ENCODE measurements at places on chromosomes 6 and 20. TPM values are rescaled to one million over a fixed set of nuclear protein-coding genes. Genes with fewer than 3 reads are reported as not detected.

Gene ACOT8
- 16.9 TPM for polyA plus RNA-seq

Gene GINS1
- 9.7 TPM for polyA plus RNA-seq

Gene SLC44A4
- 0.17 TPM for polyA plus RNA-seq

Gene PCSK2
- polyA plus RNA-seq = 1.2 TPM

Gene DLGAP4
- polyA plus RNA-seq = 52.2 TPM

Gene TRIM31
- polyA plus RNA-seq = not detected

Gene PROKR2
- not detected for polyA plus RNA-seq

Gene SFTA2
- polyA plus RNA-seq = not detected

Gene ECT2L
- polyA plus RNA-seq = 0.18 TPM

Gene DTNBP1
- polyA plus RNA-seq = 18.3 TPM

Gene OOEP
- 0.16 TPM for polyA plus RNA-seq

DNA sequence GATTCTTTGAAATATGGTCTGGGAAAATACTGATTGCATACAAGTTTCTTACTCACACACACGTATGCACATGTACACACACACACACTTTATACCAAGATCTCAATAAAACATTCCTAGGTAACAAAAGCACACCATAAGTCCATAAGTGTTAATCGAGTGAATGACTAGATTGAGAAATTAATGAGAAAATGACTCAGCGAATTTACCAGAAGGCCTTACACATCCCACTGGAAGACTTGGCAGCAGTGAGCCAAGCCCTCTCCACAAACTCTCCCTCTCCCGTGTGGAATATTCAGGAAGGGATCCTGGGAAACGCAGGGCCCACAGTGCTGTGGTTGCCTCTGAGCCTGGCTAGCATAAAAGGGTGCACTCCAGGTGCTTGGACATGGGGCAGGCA is 227.2 kb downstream of the LY86 start:
- no peak for DNase-seq
- peaks cover 8% of the 10 kb centered on the region for H3K4me1 ChIP-seq
- no peak overlapping the region for H3K27ac ChIP-seq

DNA sequence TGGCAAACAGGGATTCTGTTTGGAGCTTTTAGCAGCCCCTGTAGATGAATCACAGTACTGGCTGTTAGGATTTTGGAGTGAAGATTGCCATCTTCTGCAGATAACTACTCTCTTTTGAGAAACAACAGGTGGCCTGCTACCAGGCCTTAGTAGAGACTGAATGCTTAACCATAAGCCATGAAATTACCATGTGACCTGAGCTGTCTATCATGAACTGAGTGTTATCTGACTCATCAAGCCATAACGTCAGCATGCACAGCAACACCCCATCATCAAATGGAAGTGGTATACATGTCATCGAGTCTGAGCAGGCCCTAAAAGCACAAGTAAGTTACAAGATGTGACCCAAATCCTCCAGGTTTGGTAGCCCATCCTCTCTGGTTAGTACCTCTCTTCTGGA is 132.6 kb downstream of the GPR63 start:
- no peak overlapping the region for H3K27ac ChIP-seq
- no peak overlapping the region for H3K4me3 ChIP-seq
- no peaks in the 10 kb centered on the region for H3K27me3 ChIP-seq
- H3K4me1 ChIP-seq = no peaks in the 10 kb centered on the region

DNA sequence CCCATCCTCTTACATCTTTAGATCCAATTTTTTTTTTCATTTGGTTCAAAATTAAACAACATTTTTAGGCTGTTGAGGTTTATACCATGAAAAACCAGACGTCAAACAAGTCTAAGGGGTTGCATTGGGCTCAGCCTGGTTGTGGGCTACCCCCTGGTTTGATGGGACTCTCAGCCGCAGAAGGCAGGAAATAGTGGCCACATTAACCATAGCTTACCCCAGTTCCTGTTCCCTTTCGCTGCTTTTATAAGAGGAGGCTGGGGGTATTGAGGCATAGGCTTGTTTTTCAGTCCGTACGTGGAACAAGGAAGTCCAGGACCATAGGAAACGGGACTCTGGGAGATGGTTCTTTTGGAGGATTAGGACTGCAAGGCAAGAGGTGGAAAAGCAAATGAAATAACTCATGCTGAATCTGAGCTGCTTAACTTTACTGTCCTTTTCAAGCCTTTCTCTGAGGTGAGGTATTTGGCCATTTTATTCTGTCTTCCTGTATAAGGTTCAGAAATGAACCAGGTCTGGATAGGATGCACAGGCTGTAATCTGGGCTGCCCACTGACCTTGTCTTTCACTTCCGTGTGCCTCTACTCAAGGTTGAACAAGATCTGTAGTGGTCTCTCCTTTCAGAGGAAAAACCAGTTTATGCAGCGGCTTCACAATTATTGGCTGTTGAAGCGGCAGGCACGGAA is 7.7 kb downstream of the BRPF3 start:
- DNase-seq = no peak
- H3K27me3 ChIP-seq = no peaks in the 10 kb centered on the region
- no peak overlapping the region for H3K27ac ChIP-seq
- H3K4me3 ChIP-seq = no peak overlapping the region
- no peaks in the 10 kb centered on the region for H3K4me1 ChIP-seq
- peaks cover 87% of the 10 kb centered on the region for H3K36me3 ChIP-seq

- H3K36me3 ChIP-seq = peaks cover 19% of the 10 kb centered on the region
- no peaks in the 10 kb centered on the region for H3K27me3 ChIP-seq
- no peak overlapping the region for H3K27ac ChIP-seq
- H3K4me3 ChIP-seq = no peak overlapping the region
Observed at GRCh38 chr20:43699941-43700565, 26.7 kb downstream of the GTSF1L start.

- no peak for DNase-seq
- H3K4me3 ChIP-seq = no peak overlapping the region
- H3K4me1 ChIP-seq = peaks cover under 1% of the 10 kb centered on the region
- H3K27ac ChIP-seq = no peak overlapping the region
Observed at GRCh38 chr6:83702749-83703148, 6.2 kb downstream of the SNAP91 start.

DNA sequence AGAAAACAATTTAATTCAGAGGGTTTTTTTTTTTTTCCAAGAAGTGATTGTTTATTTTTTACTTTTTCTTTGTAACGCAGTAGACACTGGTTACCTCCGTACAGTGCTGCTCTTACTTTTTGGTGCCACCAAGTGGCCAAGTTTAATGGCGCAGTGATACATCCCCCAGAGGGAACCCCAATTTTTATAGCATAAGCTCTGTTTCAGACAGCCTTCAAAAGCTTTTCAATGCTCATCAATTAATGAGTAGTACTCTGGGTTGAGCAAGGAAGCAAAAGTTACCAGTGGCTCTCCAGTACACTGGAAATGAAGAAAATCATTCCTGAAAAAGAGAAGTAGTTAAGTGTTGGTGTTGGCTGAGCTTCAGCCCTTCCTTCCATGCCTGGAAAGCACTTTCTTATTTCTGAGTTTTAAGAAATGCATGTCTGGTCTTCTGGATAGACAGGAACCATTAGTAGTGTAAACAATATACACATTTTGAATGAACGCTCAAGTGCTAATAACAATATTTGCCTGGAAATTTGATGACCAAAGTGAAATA is 129.1 kb upstream of the SMLR1 start:
- no peaks in the 10 kb centered on the region for H3K27me3 ChIP-seq
- H3K4me3 ChIP-seq = no peak overlapping the region
- no peaks in the 10 kb centered on the region for H3K36me3 ChIP-seq
- peak; percentile 55 for DNase-seq
- H3K27ac ChIP-seq = no peak overlapping the region

GRCh38 chr6:89412071-89413005 is at the start of gene RRAGD:
TSS of gene RRAGD (minus strand) at chr6:89412273. CDS start at chr6:89411993, 280 bp downstream.
- peaks cover 13% of the 10 kb centered on the region for H3K27me3 ChIP-seq
- peak within 1 kb of the TSS; percentile 65 for H3K4me3 ChIP-seq
- H3K36me3 ChIP-seq = no peaks in the 10 kb centered on the region
- DNase-seq = peak; percentile 86
- H3K4me1 ChIP-seq = peaks cover 21% of the 10 kb centered on the region
- peak within 1 kb of the TSS; percentile 85 for H3K27ac ChIP-seq

- H3K36me3 ChIP-seq = peaks cover 7% of the 10 kb centered on the region
- H3K27me3 ChIP-seq = no peaks in the 10 kb centered on the region
- H3K4me1 ChIP-seq = peaks cover 7% of the 10 kb centered on the region
- no peak overlapping the region for H3K4me3 ChIP-seq
- no peak overlapping the region for H3K27ac ChIP-seq
- peak; percentile 18 for DNase-seq
Observed at GRCh38 chr6:105270511-105270910, 90.7 kb upstream of the POPDC3 start.

GRCh38 chr20:40470445-40471260 is 218.4 kb downstream of the MAFB start:
- H3K27me3 ChIP-seq = no peaks in the 10 kb centered on the region
- H3K4me1 ChIP-seq = peaks cover 9% of the 10 kb centered on the region

DNA sequence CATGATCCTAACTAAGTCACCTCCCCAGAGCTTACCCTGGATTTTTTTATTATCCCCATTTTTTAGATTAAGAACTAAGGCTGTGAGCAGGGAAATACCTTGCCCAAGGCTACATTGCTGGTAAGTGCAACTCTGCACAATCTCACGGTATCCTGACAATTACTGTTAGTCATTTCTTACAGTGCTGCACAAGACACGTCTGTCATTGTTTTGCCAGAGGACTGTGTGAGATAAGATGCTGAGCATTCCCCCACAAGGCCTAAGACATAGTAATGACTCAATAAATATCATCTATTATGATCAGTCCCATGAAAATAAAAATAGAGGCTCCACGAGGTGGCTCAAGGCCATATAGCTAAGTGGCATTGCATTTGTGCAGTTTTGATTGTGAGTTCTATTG is 21.0 kb downstream of the PFDN4 start:
- H3K4me3 ChIP-seq = no peak overlapping the region
- H3K36me3 ChIP-seq = no peaks in the 10 kb centered on the region
- no peaks in the 10 kb centered on the region for H3K4me1 ChIP-seq
- DNase-seq = no peak

DNA sequence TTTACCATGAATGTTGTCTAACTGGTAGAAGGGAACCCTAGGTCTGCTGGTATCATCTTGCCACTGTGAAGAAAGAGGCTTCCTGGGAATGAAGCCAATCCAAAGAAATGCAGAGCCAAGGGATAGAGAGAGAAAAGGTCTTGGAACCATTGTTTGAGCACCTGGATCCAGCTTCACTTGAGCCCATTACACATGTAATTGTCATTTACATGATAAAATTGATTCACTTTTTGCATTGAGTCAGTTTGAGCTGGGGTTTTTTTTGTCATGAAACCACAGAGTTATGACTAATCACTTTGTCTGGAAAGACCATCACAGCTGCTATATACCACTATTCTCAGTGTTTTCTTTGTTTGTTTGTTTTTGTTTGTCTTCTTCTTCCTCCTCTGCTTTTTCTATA is 112.3 kb downstream of the CBLN4 start:
- no peak overlapping the region for H3K27ac ChIP-seq
- H3K36me3 ChIP-seq = no peaks in the 10 kb centered on the region
- no peaks in the 10 kb centered on the region for H3K4me1 ChIP-seq
- H3K27me3 ChIP-seq = no peaks in the 10 kb centered on the region
- H3K4me3 ChIP-seq = no peak overlapping the region

GRCh38 chr6:54132587-54132986 is 21.3 kb downstream of the MLIP start:
- DNase-seq = no peak
- no peak overlapping the region for H3K4me3 ChIP-seq
- H3K36me3 ChIP-seq = peaks cover 5% of the 10 kb centered on the region
- H3K27me3 ChIP-seq = no peaks in the 10 kb centered on the region
- H3K4me1 ChIP-seq = no peaks in the 10 kb centered on the region
- H3K27ac ChIP-seq = no peak overlapping the region

GRCh38 chr6:167571550-167571949 is 246.7 kb downstream of the TTLL2 start:
- peaks cover 50% of the 10 kb centered on the region for H3K4me1 ChIP-seq
- H3K27ac ChIP-seq = no peak overlapping the region
- H3K27me3 ChIP-seq = peaks cover 7% of the 10 kb centered on the region
- H3K36me3 ChIP-seq = no peaks in the 10 kb centered on the region
- no peak overlapping the region for H3K4me3 ChIP-seq

GRCh38 chr6:134943522-134944111 is 6.3 kb downstream of the ALDH8A1 start:
- H3K27ac ChIP-seq = no peak overlapping the region
- no peaks in the 10 kb centered on the region for H3K36me3 ChIP-seq
- H3K27me3 ChIP-seq = no peaks in the 10 kb centered on the region
- no peaks in the 10 kb centered on the region for H3K4me1 ChIP-seq
- no peak overlapping the region for H3K4me3 ChIP-seq

DNA sequence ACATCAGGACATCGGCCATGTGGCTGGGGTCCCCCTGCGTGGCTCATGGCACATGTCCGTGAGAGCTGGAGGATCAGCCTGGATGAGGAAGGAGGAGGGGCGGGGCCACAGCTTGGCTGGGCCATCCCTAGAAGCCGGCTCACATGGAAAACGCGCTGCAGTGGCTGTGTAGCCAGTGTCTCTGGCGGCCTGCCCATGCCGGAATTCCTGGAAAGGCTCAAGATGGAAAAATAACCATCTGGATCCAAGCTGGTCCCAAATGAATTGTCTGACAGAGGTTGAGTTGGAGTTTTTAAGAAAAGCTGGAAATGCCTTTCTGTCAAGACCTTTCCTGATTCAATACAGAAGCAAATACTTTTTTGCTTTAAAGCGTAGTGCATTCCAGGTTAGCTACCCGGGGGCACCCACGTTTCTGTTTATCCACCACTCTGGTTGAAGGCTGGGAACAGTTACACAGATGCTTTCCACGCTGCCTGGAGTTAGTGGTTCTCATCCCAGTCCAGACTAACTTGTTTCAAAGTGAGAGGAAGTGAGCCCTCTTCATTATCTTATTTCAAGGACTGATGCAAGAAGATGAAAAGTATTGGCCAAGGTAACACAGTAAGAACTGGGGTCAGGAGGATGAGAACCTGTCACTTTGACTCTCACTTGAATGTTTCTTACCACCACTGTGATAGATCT is 99.0 kb downstream of the GMPR start:
- H3K27me3 ChIP-seq = no peaks in the 10 kb centered on the region
- peak overlapping the region; percentile 94 for H3K27ac ChIP-seq
- peaks cover 57% of the 10 kb centered on the region for H3K4me1 ChIP-seq
- peak; percentile 99 for DNase-seq
- no peaks in the 10 kb centered on the region for H3K36me3 ChIP-seq

DNA sequence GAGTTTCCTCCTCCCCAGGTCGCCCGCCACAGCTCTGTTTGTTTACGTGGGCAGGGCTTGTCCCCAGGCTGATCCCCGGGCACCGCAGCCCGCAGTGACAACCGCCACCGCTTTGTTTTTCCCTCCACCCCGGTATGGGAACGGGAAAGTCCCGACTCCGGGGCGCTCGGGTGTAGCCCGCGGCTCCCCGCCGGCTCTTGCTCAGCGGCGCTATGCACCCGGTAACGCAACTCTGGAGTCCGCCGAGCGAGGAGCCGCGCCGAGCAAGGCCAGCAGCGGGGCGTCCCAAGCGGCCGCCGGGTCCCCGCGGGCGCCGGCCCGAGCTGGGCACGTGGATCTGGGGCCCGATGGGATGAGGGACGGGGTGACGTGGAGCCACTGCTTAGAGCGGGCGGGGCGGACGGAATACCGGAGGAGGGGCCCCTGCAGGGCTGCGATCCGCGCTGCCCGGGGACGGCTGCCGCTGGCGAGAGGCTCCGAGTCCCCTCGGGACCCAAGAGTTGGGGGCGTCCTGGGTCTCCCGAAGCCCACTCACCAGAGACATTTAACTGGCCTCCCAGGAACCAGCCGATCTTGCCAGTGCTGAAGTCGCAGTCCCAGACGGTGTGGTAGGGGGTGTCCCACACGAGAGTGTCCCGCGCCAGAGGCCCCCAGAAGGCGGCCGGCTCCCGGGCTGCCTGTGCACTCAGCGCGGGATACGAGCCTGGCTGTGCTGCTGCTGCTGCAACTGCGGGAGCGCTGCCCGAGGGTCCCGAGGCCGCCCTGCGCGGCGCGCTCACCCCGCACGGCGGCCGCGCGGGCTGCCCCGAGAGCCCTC is 497 bp downstream of the ACSS1 start:
- peak overlapping the region; percentile 84 for H3K4me3 ChIP-seq
- peak overlapping the region; percentile 89 for H3K27ac ChIP-seq
- DNase-seq = peak; percentile 77
- peaks cover 4% of the 10 kb centered on the region for H3K36me3 ChIP-seq
- H3K4me1 ChIP-seq = peaks cover 58% of the 10 kb centered on the region
